Dermis microvascular lymphatic vessel endothelial cell (primary cell): ENCODE measurements at places on chromosomes 3 and 15. TPM values are rescaled to one million over a fixed set of nuclear protein-coding genes. Genes with fewer than 3 reads are reported as not detected.

SCN11A gene
- total RNA-seq = under 0.01 and 0.13 TPM in 2 replicates

DNA sequence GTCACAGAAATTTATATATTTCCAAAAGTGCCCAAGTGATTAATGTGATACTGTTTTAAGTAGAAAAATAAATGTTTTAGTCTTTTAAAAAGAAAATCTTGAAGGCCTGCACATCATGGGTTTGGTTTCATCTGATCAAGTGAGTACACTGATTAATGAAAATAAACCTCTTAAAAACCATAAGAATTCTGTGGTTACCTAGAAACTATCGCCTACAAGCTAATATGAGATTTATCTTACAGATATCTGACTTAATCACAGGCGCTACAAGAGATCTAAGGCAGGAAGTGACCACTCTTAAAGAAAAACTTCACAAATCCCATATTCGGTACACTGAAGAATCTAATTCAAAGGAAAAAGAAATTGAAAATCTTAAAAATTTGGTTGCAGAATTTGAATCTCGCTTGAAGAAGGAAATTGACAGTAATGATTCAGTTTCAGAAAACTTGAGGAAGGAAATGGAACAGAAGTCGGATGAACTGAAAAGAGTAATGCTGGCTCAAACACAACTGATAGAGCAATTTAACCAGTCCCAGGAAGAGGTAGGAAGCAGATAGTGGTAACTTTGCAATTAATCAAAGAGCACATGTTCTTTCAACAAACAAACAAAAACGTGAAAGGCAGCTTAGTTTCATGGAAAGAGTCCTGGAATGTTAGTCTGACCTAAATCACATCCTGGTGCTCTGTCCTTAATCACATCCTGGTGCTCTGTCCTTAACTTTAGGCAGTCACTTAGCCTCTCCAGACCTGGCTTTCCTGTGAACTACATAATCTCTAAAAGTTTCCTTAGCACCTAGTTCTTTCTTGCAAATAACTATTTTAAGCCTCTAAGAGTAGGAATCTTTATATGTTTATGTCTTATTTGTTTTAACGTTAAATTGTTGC lies 131.8 kb downstream of the CCNL1 start:
- DNase-seq = no peak

GOLGA6D gene
- not detected in 2 replicates for total RNA-seq

- DNase-seq = no peak
Observed at GRCh38 chr15:100041127-100041828, 300.5 kb downstream of the ADAMTS17 start.

DNA sequence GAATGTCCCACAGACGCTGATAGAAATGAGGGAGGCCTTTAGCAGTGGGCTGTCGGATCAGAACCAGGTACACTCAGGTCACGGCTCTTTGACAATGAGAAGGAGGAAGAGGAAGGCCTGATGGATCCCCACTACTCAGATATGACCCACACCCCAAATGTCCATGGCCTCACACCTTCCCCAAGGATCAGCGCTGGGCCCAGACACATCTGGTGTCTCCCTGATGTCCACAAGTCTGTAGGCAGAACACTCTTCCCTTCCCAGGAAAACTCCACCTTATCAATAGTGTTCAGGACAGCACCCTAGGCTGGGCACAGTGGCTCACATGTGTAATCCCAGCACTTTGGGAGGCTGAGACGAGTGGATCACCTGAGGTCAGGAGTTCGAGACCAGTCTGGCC lies 33.3 kb upstream of the SFMBT1 start:
- no peak for DNase-seq

DNA sequence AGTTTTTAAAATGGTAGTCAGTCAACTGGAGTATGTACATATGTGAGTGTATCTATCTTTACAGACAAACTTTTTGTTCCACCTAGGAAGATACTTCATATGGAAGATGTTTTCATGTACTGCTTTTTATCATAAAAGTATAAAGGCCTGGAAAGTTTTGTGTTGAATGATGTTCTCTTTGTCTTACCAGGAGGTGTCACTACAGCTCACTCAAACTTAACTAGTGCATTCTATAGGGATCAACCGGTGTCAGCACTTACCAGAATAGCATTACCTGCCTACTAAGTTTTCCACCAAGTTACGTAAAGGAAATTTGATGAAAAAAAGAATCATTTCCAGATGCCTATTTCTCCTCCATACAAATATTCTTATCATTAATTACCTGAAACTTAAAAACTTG lies 522.6 kb upstream of the SEMA6D start:
- peak; percentile 1 for DNase-seq
